ENCODE measurements at places on chromosomes 5 and 9. TPM values are rescaled to one million over a fixed set of nuclear protein-coding genes. Genes with fewer than 3 reads are reported as not detected.
A peak's percentile ranks its signal among the peaks of the same experiment; 100 is the strongest.

DNA sequence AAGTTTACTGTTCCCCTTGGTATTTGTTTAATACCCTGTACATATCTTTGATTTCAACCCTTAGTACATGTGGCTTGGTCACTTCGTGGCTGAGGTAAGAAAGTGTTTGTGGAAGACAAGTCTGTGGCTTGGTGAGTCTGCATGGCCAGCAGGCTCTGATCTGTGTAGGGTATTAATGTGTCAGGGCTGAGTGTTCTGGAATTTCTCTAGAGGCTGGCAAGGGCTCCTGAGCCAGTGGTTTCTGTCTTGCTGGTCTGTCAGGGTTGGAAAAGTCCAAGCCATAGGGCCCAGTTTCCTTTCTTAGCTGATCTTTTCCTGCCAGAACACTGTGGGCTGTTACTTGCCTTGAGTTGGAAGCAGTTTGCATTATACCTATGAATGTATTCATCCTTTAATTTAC lies 48.0 kb upstream of the FBXL7 start:
- DNase-seq, result no peak

DNA sequence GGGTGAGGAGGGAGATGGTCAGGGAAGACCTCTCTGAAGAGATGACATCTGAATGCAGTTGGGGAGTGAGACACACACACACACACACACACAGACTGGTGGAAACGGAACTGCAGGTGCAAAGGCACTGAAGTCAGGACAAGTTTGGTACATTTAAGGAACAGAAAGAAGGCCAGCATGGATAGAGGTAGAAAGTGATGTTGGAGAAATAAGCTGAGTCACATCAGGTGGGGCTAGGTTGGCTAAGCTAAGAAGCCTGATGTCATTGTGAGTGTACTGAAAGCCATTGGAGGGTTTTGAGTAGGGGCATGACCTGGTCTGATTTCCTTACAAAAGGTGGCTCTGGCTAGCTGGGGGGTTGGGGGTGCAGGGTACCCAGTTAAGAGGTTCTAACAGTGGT lies 3.1 kb downstream of the BSPRY start:
- no peak for DNase-seq

- peak; percentile 57 for DNase-seq
Measured at GRCh38 chr5:13478831-13479465, 465.5 kb downstream of the DNAH5 start.

DNA sequence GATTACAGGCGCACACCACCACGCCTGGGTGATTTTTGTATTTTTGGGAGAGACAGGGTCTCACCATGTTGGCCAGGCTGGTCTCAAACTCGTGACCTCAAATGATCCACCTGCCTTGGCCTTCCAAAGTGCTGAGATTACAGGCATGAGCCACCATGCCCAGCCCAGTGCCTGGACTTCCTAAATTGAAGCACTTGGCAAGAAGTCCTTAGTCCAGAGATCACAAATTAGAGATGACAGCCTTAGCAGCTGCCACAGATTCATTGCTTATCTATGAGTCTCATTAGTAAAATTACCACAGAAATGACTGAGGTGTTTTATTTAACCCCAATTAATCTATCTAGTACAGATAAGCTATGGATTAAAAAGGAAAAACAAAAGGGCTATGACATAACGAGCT lies 19.2 kb downstream of the EFCAB9 start:
- no peak for DNase-seq

GRCh38 chr5:103938146-103938695 lies 375.6 kb upstream of the NUDT12 start:
- no peak for DNase-seq

GRCh38 chr9:131876486-131876885 lies 136.6 kb upstream of the RAPGEF1 start:
- no peak for DNase-seq

DNA sequence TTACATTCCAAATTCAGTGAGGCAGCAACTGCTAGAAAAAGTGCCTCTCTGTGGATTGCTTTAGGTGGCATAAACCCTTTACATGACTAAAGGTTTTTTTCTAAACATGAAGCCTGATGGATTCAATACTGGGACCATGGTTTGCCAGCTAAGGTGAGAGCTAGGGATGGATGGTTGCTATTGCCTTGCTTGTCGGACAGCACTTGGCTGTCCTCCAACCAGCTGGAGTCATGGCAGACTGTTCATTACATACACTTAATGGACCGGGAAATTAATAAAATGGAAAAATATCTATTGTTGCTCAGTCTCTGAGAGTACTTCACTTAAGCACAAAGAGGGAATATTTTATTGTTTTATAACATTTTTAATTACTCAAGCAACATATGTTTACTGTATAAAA lies 116.9 kb upstream of the TRPC7 start:
- DNase-seq, result no peak

DNA sequence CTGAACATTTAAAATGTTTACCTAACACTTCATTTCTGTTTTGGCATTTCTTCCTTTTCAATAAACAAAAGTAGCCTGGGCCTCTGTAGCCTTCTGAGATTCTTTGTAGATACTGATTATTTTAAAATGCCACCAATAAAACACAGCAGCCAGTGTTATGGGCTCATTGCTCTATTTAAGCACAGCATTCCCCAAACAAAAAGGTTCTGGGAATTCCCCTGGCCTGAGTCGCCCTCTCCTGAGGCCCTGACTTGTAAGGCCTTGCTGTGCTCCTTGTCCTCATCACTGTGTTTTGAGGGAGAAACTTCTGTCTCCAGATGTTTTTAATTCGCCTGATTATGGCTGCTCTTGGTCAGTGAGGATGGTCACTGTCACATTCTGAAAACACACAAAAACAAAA lies 33.0 kb upstream of the CTXN3 start:
- no peak for DNase-seq

PCDHGC3 gene
- 14.9 TPM for polyA plus RNA-seq

IL9 gene
- not detected for polyA plus RNA-seq
